ENCODE measurements at places on chromosomes 1 and 21.
A peak's percentile ranks its signal among the peaks of the same experiment; 100 is the strongest.

GRCh38 chr21:36396971-36397370, 11.8 kb downstream of the CHAF1B start:
- no peak for DNase-seq

DNA sequence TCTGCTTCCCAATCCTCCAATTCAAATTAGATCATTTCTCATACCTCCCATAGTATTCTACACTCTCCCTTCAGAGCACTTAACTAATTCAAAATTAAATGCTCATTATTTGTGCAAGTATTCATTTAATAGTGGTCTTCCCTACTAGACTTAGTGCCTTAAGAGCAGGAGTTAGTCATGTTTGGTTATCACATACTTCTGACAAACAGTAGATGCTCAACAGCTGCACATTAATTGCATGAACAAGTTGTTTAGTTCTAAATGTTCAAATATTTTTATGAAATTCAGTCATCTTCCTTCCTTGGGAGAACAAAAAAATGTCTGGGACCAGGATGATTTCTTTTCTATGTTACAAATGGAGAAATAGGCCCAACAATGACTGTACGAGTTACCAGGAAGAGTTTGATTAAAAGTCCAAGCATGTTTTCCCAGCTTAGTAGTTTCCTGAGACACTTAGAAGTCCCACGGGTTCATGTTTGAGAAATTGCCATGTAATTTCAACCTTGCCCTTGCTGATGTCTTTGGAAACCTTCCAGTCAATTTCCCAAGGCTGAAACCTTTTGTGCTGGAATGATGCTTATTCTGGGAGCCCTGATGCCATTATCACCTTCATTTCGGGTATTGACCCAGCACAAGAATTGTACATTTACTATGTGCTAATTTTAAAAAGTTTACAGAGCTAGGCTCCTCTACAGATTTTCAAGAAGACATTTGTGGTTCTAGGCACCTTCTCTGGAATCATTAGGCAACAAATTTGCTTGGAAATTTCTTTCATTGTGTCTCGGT, 437.9 kb upstream of the PLXNA2 start:
- DNase-seq = no peak

DNA sequence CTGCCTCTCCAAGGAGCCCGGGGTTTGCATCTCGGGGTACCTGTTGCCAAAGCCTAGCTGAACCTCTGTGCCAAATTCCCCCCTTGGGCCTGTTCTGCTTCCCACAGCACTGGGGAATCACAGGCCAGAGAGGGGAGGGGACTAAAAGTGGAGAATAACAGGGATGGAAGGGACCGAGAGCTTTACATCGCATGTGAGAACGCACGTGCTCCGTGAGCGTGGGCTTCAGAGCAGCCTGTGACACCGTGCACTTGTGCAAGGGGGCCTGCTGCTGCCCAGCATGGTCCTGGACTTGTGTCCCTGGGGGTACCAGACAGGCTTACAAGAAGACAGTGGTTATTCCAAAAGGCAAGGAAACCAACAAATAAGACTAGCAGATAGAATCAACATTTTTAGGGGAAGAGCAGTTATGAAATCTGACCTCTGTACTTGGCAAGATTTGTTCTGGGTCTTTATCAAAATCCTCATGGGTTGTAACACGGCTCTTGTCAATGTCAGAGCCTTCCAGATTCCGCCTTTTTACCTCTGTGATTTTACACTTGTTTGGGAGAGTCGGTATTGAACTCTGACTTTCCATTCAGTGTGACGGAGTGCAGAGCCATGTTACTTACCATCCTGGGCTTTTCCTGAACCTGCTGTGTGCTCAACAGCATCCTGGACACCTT, 36.2 kb upstream of the TNFRSF1B start:
- no peak for DNase-seq

GRCh38 chr1:11280719-11281376, 7.8 kb downstream of the UBIAD1 start:
- no peak for DNase-seq

DNA sequence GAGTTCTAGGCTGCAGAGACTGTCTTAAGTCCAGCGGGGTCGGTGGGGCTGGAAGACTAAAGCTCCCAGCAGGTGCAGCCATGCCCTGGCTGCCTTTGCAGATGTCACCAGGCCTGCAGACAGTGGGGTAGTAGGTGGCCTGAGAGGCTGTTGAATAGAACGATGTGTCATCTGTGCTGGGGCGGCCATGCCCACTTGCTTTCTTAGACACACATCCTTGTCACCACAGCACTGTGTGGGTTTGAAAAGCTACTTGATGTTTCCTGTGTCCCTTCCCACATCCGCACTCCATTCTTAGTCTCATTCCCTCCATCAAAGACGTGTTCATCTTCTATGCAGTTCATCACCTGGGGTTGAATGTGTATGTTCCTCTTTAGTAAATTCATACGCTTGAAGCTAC, 184.5 kb upstream of the TMEM51 start:
- no peak for DNase-seq

GRCh38 chr1:3444298-3444697, 10.2 kb upstream of the ARHGEF16 start:
- no peak for DNase-seq

GRCh38 chr21:39774227-39774626, 29.2 kb downstream of the IGSF5 start:
- DNase-seq = no peak

DNA sequence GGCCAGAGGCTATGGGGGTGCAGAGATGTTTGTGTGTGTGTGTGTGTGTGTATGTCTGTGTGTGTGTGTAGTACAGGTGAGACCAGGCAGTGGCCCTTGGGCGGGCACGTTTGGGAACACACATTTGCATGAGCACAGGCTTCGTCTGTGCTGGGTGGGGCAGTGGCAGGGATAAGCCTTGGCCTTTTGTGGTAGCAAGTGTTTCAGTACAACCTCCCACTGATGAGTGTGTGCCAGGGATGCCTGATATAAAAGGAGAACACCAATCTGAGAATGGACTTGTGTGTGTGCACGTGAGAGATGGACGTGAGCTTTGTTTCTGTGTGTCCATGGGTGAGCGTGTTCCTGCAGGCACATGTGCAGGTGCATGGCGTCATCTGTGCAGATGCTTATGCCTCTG, 3.0 kb downstream of the NTRK1 start:
- no peak for DNase-seq

DNA sequence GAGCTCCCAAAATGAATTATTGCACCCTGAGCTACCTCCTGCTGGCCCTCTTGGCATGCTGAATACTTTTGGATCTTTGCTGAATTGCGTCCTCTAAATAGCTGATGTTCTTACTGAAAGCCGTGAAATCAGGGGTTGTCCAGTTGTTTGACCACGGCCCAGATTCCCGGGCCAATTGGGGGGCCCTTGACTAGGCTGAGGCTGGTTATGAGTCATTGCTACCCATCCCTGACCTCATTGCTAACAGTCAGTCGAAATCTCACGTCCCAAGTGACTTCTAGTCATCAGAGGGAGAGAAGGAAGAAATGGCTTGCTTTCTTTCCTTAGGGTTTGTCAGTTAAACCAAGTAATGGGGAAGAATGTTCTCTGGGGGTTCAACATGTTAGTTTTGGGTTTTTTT, 37.4 kb downstream of the SMYD2 start:
- peak; percentile 21 for DNase-seq

DNA sequence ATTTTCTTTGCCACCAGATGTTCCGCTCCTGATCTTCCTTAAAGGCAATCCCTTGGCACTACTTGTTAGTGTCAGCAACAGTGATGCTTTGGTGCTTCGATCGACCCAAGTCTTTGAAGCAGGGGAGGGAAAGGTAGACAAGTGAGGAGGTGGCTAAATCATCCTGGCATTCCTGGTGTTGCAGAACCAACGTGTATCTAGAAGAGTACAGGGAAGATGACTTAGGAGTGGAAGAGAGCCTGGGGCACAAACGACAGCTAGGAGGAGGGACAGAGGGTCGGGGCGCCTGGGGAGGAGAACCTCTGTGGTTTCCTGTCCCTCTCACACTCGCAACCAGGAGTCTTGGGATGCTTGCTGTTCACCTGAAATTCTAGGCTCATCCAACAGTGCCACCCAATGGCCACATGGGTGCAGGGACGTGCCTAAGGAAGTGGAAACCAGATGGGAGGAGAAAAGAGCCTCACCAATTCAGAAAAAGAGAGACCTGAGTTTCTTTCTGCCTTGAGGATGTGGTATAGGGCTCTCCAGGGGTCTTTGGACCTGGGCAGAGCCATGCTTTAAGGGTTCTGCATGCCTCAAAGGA, 9.5 kb upstream of the KCNA2 start:
- peak; percentile 68 for DNase-seq

GRCh38 chr1:185564816-185565215, 169.4 kb upstream of the HMCN1 start:
- DNase-seq = no peak

DNA sequence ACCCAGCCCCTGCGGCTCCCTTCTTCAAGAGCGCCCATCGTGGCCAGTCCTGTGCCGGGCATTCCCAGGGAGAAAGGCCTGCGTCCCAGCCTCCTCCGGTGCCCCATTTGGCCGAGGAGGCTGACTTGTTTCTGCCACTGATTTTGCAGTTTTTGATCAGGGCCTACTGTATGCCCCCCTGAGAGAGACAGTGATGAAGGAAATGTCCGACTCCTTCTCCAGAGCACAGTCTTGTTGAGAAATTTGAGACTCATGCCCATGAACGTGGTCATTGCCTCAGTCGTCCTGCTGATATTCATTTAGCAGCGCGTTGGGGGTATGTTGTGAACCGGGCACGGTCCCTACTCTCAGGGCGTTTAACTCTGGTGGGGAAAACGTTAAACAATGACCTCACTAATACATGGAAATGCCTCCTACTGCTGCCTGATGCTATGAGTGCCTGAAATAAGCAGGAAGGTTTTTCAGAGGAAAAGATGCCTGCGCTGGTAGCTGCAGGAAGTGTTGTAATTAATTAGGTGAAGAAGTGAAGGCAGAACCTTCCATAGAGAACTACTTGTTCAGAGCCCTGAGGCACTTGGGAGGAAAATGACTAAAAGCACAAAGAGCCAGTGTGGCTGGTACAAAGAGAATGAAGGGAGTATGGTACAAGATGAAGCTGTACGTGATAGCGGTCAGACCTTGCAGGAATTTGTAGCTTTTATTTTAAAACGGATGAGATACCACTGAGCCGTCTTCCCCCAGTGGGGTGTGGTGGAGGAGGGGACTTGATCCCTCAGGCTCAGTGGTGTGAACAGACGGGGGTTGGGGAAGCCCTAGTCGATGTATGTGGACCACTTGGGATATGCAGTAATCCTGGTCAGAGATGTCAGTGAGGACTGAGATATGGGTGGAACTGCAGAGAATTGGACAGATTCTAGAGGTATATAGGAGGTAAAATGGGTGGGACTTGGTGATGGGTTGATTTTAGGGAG, 730 bp downstream of the ZCCHC17 start:
- peak; percentile 20 for DNase-seq

DNA sequence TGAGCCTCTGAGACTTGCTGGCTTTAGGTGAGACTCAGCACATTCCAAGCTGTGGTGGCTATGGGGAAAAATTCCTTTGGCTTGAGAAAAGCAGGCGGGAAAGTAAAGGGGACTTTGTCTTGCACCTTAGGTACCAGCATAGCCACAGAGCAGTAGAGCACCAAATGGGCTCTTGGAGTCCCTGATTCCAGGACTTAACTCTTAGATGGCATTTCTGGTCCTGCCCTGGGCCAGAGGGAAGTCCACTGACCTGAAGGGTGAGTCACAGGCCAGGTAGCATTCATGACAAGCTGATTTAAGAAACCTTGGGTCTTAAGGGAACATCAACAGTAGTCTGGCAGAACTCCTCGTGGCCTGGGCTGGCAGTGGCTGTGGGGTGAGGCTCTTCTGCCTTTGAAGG, 344.7 kb downstream of the DUSP10 start:
- DNase-seq = no peak

- no peak for DNase-seq
These were observed 111.4 kb downstream of the HHAT start for GRCh38 chr1:210440081-210440480.

- no peak for DNase-seq
These were observed 1.0 kb downstream of the APOBEC4 start for GRCh38 chr1:183652107-183652506.

- no peak for DNase-seq
These were observed 66.4 kb upstream of the IL12RB2 start for GRCh38 chr1:67241200-67241746.

DNA sequence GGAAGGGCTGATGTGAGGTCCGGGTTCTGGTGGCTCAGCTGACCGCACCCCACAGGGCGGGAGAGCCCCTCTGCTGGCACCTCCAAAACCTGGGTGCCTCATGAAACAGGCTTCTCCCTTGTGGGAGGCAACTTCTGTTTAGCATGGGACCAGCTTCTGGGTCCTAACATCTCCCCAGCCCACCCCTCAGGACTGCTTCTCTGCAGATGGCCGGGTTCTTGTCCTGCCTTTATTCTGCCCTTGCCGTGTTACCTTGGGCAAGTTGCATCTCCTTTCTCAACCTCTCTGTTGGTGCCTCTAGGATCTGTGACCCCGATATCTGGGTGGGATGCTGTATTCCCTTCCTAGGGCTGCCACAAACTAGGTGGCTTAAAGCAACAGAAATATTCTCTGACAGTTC, 15.0 kb upstream of the TTC22 start:
- DNase-seq = no peak

DNA sequence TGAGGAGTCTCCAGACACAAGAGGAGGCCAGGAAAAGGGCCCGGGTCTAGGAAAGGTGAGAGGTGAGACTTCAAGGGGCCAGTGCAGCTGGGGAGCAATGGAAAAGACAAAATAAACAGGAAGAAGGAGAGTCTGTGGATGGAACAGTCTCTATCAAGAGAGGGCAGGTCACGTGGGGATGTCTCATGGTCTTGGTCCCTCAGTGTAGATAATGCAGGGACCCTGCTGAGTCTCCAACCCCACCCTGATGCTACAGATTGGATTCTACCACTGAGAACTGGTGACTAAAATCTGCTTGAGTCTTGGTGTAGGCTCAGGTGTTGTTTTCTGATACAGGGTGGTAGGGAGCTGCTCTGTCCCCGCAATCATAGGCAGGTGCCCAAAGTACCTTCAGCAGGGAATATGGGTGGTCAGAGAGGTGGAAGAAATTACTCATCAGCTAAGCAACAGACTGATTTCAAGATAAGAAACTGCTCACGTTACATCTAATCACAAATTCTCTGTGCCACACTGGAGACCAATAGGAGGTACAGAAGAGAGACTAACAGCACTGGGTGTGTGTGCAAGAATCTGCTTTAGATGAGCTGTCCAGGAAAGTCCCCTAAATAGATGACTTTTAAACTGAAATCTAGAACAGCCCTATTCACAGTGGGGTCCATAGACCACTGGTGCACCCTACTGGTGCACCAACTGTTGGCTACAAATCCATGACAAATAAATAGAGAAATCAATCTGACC, 101.5 kb upstream of the TLR5 start:
- DNase-seq = peak; percentile 46

GRCh38 chr1:118335331-118335732, 150.3 kb upstream of the SPAG17 start:
- DNase-seq = no peak

GRCh38 chr1:12140016-12140415, 26.8 kb upstream of the TNFRSF1B start:
- DNase-seq = no peak

DNA sequence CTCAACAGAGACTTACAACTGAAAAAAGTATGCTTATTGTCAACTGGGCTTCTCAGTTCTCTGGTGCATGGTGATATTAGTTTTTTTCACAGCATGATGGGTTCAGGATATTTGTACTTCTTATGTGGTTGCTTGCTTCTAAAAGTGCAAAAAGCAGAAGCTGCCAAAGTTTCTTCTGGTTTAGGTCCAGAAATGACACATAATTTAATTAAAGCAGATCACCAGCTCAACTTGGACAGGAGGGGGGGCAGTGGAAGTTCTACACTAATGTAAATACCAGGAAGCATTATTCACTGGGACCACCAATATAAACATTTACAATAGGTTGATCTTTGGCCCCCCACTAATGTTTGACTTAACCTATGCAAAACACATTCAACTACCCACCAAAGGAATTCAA, 354.8 kb upstream of the BRINP3 start:
- no peak for DNase-seq

Data from suppressor macrophage treated with lipopolysaccharide for 4 hours (primary cell).